ENCODE measurements at places on chromosomes 1 and 21. TPM values are rescaled to one million over a fixed set of nuclear protein-coding genes. Genes with fewer than 3 reads are reported as not detected.

Gene TCHHL1
- total RNA-seq = not detected

Gene MMEL1
- 0.92 TPM for total RNA-seq

DNA sequence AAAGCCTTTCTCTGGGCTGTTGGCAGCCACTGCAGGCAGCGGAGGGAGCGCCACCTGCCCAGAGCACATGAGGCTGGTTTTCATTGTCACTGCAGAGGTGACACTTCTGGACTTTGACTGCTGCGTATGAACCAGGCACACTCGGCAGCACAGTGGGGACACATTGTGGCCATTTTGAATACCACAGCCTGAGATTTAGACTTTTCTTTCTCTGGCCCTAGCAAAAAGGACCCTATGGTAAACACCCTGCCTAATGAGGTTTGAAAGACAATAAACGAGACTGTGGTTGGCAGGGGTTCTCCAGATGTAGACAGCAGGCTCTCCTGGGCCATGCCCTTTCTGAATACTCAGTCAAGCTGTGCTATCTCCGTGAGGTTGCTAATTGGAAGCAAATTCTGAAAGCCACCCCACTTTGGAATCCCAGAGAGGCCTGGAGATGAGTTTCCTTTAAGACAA lies 12.0 kb upstream of the KCNE2 start:
- no peaks in the 10 kb centered on the region for H3K27me3 ChIP-seq
- peaks cover 17% of the 10 kb centered on the region for H3K4me1 ChIP-seq
- H3K36me3 ChIP-seq = no peaks in the 10 kb centered on the region
- no peak overlapping the region for H3K27ac ChIP-seq

DNA sequence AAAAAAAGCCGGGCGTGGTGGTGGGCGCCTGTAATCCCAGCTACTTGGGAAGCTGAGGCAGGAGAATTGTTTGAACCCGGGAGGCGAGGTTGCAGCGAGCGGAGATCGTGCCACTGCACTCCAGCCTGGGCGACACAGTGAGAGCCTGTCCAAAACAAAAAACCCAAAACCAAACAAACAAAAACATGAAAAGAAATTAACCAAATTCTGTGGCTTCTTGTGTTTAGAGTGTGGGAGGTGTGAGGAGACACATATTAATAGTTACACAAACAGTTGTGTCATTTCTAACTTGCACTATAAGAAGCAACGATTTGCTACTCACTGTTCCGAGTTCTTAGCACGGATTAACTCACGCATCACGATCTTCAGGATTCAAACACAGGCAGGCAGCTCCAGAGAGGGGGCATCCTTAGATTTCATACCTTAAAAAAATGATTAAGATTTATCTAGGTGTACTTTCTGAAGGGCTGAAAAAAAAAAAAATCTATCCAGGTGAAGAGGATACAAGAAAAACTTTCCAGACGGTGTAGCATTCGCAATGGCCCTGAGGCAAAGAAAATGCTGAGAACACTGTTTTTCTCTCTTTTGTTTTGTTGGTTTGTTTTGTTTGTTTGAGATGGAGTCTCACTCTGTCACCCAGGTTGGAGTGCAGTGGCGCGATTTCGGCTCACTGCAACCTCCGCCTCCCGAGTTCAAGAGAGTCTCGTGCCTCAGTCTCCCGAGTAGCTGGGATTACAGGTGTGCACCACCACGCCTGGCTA lies 713 bp upstream of the HMGCL start:
- no peak for DNase-seq
- H3K4me1 ChIP-seq = peaks cover 19% of the 10 kb centered on the region
- no peaks in the 10 kb centered on the region for H3K36me3 ChIP-seq
- peak overlapping the region; percentile 87 for H3K4me3 ChIP-seq
- H3K27ac ChIP-seq = peak overlapping the region; percentile 93

Data from chondrocyte (in vitro differentiated cells).